ENCODE measurements at places on chromosomes 3 and 15.

DNA sequence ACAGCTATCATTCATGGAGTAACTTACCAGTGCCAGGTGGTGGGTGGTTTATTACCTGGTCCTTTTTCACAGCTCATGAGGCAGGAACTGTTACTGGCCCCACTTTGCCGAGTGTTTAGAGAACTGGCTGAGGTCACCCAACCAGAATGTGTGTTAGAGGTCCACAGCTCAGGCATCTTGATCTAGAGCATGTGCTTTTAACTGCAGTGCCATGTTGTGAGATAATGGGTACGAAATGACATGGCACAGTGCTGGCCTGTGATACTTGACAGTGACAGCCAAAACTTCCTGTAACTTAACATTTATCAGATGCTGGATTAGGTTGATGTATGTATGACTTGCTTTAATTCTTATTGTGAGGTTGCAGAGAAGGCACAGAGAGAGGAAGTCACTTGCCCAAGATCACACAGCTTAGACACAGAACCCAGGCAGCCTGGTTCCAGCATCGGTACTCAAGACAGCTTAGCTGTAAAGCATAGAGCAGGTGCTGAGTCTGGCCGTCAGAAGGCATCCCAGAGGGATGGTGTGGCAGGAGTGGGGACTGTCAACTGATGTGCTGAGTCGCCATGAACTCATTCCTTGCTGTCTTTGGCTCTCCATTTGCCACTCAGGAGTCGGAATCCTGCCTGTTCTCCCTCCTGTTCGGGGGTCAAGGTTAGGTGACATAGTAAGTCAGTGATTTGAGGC lies 9.6 kb downstream of the MCM2 start:
- no peak for DNase-seq

- DNase-seq, result no peak
These were observed 350.1 kb upstream of the PROK2 start for GRCh38 chr3:72134989-72135451.

- no peak for DNase-seq
These were observed 159.0 kb upstream of the TSC22D2 start for GRCh38 chr3:150248888-150249681.

DNA sequence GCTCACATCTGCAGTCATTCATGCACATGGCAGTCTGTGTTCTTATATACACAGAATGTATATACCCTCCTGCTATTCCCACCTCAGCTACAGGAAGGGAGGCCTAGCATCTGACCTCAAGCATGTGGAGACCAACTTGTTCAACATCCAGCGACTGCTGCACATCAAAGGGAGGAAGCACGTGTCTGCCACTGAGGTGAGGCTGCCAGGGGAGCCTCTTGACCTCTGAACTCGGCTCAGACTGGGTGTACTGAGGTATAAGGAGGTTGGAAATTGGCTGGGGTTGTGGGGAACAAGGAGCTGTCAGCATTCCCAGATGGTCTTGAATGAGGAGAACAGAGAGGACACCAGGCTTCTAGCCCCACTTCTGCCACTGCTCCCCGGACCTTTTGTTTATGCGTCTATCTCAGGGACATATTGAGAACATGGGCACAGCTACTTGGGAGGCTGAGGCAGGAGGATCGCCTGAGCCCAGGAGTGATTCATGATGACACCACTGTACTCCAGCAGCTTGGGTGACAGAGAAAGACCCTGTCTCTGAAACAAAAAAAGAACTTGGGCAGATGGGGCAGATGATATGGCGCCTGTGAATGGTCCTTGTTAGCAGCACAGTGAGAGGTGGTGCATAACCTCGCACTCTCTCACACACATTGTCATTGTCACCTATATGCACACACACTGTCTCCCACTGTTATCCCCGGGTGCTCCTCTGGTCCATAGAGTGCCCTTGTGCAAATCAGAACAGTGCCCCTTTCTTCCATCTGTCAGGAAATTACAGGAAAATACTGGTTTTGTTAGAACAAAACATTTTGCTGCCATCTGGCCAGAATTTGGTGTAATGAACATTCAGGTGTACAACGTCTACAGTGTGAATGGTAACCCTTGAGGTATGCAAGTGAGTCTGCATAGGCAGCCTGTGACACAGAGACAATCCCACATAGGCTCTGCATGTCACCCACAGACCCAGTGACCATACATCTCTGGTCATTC lies 5.4 kb downstream of the VILL start:
- DNase-seq, result no peak

GRCh38 chr3:56001537-56001936 lies 466.7 kb downstream of the ERC2 start:
- no peak for DNase-seq

GRCh38 chr15:100821327-100821726 lies 58.3 kb upstream of the ALDH1A3 start:
- no peak for DNase-seq

GRCh38 chr15:70829371-70830166 lies 24.4 kb downstream of the LARP6 start:
- DNase-seq, result no peak

DNA sequence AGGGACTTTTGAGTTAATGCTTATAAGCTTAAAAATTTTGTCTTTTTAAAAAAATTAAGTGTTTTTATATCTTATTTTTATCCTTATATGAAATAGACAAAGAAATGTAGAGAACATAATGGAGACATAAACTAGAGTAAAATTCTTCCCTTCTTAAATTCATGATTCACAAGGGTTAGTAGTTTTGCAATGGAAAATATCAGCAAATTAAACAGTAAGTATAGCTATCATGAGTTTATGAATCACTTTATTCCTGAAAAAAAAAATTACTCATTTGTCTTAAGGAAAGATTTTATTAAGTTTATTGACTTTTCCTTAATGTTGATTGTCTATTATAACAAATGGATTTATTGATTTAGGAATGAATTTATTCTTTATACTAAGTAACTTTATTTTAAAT lies 4.3 kb downstream of the ATP6V1A start:
- no peak for DNase-seq

GRCh38 chr3:139835830-139836683 lies 98.9 kb upstream of the CLSTN2 start:
- no peak for DNase-seq

GRCh38 chr3:53120336-53120735 lies 9.9 kb downstream of the RFT1 start:
- no peak for DNase-seq

DNA sequence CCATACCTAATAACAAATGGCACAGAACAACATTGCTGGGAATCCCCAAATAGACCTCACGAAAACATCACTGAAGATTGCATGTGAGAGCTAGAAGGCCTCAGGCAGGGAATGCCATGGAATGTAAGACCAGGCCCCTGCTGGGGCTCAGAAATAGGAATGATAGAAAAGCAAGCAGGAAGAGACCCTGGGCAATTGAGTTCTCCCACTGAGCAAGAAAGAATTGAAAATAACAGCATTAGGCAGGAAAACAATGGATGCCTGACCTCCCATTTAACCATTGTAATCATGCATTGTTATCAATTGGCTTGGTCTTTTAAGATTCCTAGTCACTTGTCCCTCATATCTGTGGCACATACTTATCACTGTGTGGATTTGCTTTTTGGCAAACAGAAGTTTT lies 581.6 kb downstream of the FHIT start:
- no peak for DNase-seq

- DNase-seq, result no peak
These were observed 2.5 kb upstream of the NLGN1 start for GRCh38 chr3:173395073-173395411.

DNA sequence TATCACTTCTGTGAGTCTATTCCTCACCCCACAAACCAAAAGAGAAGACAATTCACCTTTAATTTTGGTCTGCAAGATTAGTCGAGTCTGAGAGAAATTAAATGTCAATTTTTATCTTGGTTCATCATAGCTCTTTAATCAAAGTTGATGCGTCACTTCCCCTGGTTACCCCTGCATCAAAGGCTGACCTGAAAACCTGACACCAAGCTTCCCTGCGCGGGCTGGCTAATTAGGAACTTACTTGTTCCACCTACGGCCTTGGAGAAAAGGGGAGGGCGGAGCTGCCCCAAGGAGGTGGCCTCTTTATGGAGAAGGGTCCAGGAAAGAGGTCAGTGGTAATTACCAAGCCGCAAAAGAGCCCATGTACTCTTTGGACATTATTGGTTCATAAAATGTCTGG lies 218.4 kb downstream of the ARRDC4 start:
- DNase-seq, result no peak

- DNase-seq, result no peak
These were observed 97.7 kb downstream of the TP63 start for GRCh38 chr3:189728915-189729314.

DNA sequence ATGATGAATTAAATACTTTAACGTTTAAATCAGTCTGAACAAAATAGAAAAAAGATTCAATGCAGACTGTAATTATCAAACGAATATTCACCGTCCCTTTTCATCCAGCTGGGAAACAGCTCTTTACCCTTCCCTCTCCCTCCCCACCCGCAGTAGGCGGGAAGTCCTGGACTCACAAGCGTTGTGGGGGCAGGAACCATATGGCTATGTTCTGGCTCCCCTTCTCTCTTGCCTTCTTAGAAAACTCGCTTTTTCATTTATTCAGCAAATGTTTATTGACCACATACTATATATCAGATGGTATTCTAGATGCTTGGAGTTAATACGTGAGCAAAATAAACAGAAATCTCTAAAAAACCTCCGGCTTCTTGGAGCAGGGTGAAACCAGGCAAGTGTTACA lies 715 bp upstream of the SCAPER start:
- no peak for DNase-seq

GRCh38 chr15:89754361-89755154 lies 3.5 kb upstream of the MESP1 start:
- DNase-seq, result no peak

- DNase-seq, result no peak
These were observed 21.2 kb upstream of the SPRED1 start for GRCh38 chr15:38231436-38231835.

DNA sequence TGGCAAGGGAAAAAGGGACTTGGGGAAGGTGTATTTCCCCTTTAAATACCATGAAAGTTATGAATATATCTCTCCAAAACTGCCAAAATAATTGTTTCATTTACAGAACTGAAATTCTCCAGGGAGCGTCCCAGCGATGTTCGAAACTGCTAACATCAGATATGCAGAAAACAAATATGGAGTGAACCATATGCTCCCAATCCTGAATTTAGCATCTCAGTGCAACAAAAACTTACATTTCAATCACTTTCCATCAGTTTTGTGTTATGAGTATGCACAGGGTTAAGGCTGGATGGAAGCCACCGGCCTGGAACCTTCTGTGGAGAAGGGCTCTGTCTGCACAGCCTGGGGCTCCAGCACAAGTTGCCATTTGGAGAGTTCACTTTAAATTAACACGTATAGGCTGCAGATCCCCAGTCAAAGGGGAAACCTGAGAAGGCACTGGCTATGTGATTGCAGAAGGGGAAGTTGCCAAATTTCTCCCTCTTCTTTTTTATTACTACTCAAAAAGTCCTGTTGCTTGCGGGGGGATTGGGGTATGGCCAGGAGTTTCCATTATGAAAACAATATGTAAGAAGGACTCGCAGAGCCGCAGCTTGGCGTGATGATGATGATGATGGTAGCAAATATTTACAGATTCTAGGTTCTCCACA lies 56.9 kb upstream of the FOXP1 start:
- DNase-seq, result no peak

- no peak for DNase-seq
These were observed 130.0 kb upstream of the KCNMB2 start for GRCh38 chr3:178406206-178406605.

DNA sequence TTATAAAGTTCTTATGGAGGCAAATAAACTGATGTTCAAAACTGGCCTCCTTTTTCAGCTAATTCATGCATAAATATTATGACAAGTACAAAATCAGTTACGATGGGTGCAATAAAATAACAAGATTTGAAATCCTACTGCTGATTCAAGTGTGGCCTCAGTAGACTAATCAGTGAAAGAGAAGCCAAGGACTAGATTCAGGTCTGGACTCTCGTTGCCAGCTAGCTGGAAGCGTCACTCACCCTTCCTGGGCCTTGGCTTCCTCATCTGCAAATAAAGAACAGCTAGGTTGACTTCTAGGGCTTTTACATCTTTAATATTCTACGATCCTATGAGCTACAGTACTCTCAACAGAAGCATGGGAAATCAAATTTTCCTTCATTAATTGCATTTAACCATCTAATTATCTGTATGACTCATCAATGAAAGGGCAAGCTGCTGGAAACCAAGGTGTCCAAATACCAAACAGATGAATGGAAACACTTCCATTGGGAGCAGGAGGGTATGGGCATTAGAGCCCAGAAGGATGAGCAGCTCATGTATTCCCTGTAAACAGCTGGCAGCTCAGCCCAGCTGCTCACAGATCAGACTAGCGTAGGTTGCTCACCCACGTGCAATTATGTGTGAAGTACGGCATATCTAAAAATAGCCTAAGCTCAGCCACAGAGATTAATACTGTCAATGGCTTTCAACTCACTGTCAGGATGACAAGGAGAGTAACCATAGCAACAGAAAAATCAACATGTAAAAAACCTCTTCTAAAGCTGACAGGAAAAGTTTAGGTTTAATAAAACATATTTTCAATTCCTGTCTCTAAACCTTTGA lies 294.8 kb downstream of the PLCL2 start:
- DNase-seq, result peak; percentile 24

GRCh38 chr3:171204942-171205341 lies 178.4 kb upstream of the SLC2A2 start:
- no peak for DNase-seq

- no peak for DNase-seq
These were observed 7.5 kb downstream of the GOLIM4 start for GRCh38 chr3:168088106-168088720.

Measured in CD4-positive, alpha-beta T cell treated with Interferon gamma for 1 hour (primary cell).